Right hindlimb (tissue), 1 donor: ENCODE measurements at places on chromosomes 3 and 15.

DNA sequence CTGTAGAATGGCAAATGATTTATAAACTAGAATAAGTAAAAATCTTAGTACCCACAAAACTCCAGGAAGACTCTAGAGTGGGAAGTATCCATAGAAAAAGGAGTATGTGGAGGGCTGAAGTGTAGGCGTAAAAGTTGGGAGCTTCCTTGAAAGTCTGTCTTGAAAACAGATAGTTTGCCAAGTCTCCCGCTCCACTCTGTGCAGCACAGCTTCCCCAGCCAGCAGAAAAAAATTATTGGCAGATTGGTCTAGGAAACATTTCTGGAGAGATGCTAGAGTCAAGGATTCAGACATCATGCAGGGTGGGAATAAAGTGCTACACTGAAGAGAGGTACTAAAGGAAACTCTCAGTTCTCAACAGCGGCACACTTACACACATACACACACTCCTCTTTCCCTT lies 53.4 kb upstream of the CD200R1L start:
- peak; percentile 27 for DNase-seq

DNA sequence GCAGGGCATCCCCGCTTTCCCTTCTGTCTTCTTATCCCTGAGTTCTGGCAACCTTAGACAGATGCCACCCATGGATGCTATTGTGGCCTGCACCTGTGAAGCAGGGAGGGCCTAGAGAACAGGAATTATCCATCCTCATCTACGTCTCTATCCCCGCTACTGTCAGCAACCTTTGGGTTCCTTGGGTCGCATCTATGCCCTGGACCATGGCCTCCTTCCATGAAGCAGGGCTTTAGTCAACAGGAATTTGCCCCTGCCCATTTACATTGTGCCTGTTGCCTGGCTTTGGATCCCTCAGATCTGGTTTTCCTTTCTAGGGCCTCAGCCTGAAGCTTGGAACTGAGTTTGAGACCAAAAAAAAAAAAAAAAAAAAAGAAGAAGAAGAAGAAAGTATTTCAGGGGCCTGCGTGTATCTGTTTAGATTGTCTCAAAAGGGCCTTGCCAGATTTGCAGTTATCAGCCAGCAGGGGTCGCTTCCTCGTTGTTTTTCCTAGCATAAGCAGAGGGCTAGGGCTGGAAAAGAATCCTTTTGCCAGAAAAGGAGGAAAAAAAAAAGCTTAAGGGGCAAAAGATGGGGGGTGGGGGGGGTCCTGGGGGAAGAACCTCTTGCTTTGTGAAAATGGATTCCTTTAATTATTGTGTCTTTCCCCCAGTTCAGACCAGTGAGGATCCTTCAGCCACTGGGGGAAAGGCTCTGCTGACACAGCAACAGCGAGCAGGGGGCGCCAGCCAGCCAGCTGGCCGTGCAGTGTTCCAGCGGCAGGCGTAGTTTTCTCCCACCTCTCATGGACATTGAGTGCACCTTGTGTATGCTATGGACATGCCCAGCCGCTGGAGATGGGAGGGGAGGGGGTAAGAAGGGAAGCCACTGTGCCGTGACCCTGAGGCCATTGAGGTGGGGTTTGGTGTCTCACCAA lies 65.7 kb upstream of the ALDH1L1 start:
- DNase-seq = peak; percentile 65

DNA sequence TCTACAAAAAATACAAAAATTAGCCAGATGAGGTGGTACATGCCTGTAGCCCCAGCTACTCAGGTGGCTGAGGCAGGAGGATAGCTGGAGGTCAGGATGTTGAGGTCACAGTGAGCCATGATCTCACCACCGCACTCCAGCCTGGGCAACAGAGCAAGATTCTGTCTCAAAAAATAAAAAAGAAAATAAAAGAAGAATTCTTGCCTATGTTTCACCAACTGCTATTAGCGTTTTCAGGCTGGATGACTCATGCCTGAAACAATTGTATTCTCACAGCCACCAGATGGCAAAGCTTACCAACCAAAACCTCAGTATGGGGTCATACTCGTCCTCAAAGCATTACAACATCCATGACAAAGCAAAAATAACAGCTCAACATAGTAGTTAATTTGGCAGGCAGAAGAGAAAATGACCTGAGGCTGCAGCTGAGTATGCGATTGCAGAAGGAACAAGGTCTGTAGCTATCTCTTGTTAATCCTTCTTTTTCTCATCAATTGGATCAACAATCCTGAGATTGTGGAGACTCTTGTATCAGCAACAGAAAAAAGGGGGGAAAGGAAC lies 52.2 kb downstream of the TP53BP1 start:
- DNase-seq = peak; percentile 30

DNA sequence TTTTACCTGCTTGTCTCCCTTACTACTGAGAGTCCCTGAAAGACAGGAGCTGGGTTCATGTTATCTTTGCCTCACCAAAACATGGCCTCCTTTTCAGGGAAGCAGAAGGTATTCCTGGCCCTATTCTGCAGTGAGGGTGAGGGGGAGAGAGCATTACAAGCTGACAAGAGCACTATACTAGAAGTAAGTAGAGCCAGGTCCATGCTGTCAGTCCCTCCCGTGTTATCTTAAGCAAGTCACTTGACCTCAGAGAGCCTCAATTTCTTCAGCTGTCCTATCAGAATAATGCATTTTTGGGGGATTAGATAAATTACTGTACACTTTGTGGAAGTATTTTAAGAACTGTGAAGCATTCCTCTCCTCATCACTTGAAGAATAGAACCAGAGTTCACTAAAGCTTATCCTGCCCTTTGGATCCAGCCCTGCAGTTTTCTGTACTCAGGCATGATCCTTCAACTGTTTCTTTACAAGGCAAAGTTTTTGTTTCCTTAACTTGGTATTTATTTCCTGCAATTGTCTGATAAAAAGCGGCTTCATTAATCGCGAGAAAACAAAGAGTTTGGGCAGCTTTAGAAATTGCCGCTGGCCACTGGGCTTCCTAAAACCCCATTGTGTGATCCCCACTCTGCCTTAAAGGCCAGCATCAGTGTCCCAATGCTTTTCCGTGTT lies 213.9 kb downstream of the CDIN1 start:
- DNase-seq = no peak

GRCh38 chr15:98442901-98443300 lies 205.4 kb upstream of the IGF1R start:
- no peak for DNase-seq

- DNase-seq = peak; percentile 55
Measured at GRCh38 chr3:59632760-59633573, 583.1 kb upstream of the CFAP20DC start.

DNA sequence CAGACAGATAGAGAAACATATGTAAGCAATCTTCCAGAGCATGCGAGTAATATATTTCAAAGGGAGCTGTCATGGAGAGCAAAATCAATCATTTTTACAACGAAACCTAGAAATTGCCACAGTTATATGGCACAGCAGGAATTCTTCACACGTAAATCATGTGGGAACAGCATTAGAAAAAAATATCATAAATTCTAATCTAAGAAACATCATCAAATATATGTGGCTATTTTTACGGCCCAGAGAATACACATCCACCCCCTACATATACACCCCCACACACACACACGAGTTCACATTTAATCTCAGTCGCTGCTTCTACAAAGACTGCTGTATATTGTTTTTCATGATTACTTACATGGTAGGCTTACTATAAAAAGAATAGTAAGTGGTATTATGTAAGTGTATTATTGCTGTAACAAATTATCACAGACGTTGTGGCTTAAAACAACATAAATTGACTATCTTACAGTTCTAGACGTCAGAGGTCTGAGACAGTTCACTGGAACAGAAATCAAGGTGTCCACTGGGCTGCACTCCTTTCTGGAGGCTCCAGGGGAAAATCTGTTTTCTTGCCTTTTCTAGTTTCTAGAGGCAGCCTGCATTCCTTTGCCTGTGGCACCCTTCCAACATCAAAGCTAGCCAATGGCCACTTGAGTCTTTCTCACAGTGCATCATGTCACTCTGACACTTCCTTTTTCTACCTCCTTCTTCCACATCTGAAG lies 363.3 kb downstream of the ULK4 start:
- DNase-seq = no peak

GRCh38 chr3:23302271-23302670 lies 99.1 kb downstream of the UBE2E2 start:
- no peak for DNase-seq

- DNase-seq = no peak
Measured at GRCh38 chr3:192831801-192832347, 85.8 kb downstream of the MB21D2 start.

DNA sequence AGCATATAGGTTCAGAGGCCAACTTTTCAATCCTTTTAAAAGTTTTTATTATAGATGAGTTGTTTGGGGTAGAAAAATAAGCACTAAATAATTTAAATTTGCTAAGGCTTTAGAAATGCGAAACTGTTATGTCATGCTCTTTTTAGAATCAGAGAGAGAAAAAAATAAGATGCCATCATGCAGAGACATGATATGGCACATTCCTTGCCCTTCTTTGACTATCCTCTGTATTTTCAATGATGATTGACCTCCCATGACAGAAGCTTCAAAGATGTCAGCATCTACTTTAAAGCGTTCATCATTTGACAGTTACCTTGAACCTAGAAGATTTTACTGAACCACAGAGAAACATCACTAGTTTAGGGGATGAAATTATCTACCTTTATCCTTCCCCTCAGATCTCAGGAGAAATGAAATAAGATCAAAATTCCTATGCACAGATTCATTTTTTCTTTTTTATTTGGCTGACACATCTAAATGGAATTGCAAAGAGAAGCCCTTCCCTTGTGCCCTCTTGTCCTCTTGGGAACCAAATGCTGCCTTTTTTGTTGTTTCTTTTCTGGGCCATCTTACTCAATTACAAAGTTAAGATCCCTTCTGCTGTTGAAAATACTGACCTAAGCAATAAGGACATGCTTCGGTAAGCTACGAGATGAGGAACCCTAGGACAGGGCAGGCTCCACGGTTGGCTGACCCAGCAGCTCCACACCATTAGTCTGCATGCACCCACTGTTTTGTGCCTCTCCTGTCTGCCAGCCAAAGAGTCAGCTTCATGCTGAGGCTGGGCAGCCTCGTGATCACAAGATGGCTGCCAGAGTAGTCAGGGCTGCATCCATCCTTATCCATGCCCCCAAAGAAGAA lies 289.7 kb upstream of the TPM1 start:
- no peak for DNase-seq

- no peak for DNase-seq
Measured at GRCh38 chr15:66803749-66804148, 101.7 kb downstream of the SMAD6 start.

DNA sequence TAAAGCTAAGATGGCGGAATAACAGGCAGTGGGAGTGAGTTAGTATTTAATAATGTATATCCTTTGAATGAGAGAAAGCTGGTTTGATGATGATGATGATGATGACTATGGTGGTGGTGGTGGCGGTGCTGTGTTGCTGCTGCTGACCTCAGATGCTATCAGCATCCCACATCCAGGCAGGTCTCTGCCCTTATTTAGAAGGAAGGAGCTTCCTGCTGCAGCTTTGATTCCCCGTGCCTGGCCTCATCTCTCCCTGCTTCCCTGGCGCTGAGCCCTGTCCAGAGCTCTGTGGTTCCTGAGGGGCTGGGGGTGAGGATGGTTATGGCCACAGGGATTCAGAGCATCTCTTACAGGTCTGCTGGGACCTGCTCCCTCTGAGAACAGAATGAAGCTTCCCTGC lies 73.1 kb downstream of the RAB11A start:
- no peak for DNase-seq

DNA sequence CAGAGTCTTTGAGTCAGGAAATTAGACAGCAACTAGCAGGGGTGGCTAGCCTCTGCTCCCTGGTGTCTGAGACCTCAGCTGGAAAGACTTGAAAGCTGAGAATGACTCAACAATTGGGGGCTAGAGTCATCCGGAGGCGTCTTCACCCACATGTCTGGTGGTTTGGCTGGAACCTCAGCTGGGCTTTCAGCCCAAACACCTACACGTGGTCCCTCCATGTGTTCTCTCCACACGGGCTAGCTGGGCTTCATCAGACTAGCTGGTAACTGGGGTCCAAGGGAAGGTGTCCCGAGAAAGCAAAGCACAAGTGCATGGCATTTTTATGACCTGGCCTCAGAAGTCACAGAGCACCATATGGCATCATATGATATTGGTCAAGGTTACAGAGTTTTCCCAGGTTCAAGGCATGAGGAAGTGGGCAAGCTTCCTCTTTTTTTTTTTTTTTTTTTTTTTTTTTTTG lies 19.9 kb upstream of the ABHD2 start:
- no peak for DNase-seq
